G401 (cell line): ENCODE measurements at places on chromosomes 4 and X. TPM values are rescaled to one million over a fixed set of nuclear protein-coding genes. Genes with fewer than 3 reads are reported as not detected.

TMPRSS11A gene
- total RNA-seq, result not detected in 2 replicates

SMR3B gene
- not detected in 2 replicates for total RNA-seq

SUPT20HL2 gene
- not detected in 2 replicates for total RNA-seq

FAM47C gene
- not detected in 2 replicates for total RNA-seq

CYSLTR1 gene
- total RNA-seq, result 0.12 TPM in 1 of 2 replicates, not detected in the other

DSPP gene
- not detected in 2 replicates for total RNA-seq

DGKK gene
- total RNA-seq, result 0.10 TPM in 1 of 2 replicates, not detected in the other

SLC16A2 gene
- 10.5 and 13.5 TPM in 2 replicates for total RNA-seq

DNA sequence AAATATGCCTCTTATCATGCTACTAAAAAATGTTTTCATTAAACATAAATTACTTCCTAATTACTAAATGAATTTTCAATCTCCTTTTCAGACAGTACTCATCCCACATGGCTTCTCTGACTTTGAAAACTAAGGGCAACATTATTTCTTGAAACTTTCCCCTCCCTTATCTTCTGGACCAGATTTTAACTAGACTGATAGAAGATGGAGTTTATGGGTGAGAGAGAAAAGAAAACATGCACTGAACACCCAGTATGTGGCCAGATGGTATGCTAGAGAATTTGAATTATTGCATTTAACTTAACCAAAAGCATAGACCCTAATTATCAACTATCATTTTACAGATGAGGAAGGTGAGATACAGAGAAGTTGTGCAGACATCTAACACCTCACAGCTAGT is 16.8 kb downstream of the CNOT6L start:
- no peak for DNase-seq

- no peak for DNase-seq
Observed at GRCh38 chrX:129316461-129316860, 206.8 kb downstream of the SMARCA1 start.

DNA sequence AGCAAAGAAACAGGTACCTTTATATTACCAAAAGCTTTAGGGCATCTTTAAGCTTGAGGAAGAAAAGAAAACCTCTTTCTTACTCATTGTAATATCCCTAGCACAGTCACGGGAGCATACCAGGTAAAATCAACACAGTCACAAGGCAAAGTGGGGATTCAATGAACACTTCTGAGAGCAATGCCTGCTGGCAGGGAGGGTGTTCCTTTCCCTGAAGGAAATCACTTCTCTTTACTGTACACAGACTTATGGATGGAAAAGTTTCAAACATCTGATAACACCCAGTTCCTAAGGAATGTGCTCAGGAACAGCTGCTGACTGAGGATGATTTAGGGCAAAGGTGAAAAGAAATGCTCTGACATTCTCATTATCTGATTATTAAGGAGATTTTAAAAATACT is 94.8 kb downstream of the MAML3 start:
- DNase-seq, result no peak

GRCh38 chrX:146396409-146396808 is 413.2 kb upstream of the CXorf51B start:
- no peak for DNase-seq

GRCh38 chr4:30770049-30770549 is 49.9 kb downstream of the PCDH7 start:
- DNase-seq, result no peak

- DNase-seq, result peak; percentile 17
Observed at GRCh38 chr4:78032446-78032845, 24.7 kb upstream of the FRAS1 start.

DNA sequence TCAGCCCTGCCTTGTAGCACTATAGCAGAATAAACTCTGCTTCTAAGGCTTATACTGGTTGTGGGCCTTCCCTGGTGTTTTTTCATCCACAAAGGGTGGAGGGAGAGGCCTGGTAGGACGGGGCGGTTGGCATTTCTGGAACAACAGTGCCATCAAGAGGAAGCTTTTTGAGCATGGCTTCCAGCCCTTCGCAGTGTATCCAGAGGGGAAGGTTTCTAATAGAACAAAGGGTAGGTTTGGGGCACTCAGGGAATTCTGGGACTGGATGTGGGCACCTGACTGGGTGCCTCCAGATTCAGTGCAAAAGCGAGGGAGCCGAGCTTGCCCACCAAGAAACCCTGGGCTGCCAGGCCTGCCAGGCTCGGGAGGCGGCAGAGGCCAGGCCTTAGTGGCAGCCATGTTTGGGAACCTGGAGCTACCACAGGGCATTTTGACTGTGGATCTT is 229.6 kb upstream of the AGTR2 start:
- peak; percentile 88 for DNase-seq

GRCh38 chr4:129526812-129527211 is 430.9 kb downstream of the C4orf33 start:
- no peak for DNase-seq

DNA sequence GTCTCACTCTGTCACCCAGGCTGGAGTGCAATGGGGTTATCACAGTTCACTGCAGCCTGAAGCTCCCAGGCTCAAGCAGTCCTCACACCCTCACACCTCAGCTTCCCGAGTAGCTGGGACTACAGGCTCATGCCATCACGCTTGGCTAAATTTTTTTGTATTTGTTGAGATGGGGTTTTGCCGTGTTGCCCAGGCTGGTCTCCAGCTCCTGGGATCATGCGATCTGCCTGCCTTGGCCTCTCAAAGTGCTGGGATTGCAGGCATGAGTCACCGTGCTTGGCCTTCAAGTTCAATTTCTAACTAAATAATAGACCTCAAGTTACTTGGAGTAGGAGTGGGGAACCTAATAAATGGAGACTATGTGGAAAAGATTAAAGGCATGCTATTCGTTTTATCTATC is 48.9 kb downstream of the MND1 start:
- DNase-seq, result no peak

DNA sequence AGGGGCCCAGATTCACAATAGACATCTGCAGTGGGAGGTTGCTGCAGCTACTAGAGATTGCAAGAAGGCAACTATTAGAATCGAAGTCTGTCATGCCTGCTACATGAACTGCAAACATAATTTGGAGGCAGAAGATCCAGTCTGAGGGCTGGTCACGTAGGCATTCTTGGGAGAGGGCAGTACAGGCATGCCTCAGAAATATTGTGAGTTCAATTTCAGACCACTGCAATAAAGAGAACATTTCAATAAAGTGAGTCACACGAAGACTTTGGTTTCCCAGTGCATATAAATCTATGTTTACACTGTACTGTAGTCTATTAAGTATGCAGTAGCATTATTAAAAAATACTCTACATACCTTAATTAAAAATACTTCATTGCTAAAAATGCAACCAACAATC is 585.8 kb upstream of the FAT1 start:
- no peak for DNase-seq

DNA sequence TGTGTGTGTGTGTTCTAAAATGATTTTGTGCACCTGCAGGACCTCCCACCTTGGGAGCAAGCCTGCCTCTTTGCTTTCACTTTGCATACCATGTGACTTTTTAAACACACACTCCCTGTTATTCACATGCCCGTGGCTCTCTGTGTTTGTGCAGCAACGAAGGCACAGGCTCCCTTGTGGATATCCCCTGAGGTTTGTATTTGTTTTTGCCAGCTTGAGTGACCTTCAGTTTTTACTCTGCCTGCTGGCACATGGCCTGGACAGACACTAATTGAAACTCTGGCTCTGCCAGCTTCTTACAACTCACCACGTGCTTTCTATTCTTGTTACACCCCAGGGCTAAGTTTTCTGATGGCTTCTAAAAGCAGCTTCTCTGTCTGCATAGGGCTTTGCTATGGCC is 885.8 kb downstream of the SH3BGRL start:
- peak; percentile 14 for DNase-seq

GRCh38 chrX:143081231-143081630 is 55.5 kb downstream of the SPANXN4 start:
- DNase-seq, result no peak

DNA sequence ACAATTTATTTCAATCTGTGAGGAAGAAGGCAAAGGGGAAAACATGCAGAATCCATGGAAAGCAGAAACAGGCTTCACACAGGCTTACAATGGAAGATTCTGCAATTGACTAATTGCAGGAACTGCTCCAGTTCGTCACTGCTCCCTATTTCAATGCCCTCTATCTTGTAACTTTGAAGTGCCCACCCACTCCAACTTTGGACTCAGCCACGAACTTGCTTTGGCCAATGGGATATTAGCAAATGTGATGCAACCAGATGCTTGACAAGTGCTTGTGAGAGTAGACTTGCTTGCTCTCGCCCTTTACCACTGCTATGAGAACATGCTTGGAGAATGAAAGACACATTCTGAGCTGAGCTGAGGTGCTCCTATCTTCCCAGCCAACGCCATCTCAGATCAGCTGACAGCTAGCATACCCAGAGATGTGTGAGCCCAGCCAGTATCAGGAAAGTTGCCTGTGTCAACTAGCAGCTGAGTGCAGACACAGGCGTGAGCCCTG is 105.7 kb upstream of the PTCHD1 start:
- DNase-seq, result no peak

GRCh38 chr4:112156112-112156511 is 10.9 kb downstream of the FAM241A start:
- no peak for DNase-seq
